Stimulated activated CD4-positive, alpha-beta T cell treated with anti-CD3 and anti-CD28 coated beads, Interleukin-15, amount 100 ng/mL, for 1 hour (primary cell): ENCODE measurements at places on chromosomes 1 and 21.

DNA sequence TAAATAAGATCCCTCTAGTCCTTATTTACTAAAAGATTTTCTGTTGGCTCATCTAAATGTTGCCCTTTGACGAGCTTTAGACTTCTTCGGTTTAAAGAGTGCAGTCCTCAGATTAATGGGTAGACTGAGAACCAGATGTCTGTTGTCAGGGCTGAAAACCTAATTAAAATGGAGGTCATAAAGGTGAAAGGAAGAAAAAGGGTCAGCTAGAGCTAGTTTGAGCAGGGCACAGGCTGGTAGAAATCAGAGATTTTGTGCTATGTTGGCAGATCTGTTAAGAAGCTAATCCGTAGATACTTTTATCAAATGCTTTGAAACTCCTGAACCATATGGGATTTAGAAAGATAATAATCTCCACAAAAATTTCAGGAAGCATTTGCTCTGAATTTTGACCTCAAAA is 959.0 kb downstream of the PLA2G4A start:
- no peak for DNase-seq

DNA sequence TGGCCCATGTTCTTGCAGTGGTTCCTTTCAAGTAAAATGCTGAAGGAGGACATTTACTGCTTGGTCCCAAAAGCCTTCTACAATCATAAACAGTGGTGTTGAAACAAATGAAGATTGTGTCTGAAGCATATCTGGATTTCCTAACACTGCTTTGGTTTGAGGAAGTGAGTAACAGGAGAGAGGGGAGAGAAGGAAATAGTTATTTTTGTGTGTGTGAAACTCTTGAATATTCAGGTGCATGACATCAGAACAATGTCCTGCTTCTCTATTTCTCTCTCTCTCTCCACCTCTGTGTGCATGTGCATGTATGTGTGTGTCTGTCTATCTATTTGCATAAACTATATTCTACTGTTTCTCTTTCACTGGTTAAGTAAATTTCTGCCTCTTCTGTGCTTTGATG is 61.4 kb upstream of the TNFSF18 start:
- no peak for DNase-seq

- no peak for DNase-seq
Observed at GRCh38 chr1:100387657-100388350, 35.5 kb downstream of the CDC14A start.

DNA sequence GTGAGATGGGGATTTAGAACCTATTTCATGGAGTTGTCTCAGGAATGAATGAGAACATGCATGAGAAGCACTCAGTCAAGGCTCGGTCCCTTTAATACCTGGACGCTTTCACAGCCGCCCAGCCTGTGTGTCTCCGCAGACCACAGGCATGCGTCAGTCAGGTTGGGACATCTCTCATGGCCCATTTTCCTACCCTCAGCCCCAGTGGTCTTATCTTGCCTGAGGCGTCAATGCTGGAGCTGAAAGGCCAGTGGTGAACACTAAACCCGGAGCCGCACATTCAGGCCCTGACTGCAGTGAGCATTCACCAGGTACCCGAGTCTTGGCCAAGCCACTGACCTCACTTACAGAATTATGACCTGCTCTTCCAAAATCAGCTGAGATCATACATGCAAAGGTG is 263.2 kb upstream of the RAB4A start:
- DNase-seq = no peak

GRCh38 chr1:21573971-21574465 is 64.8 kb downstream of the ALPL start:
- DNase-seq = no peak

- DNase-seq = no peak
Observed at GRCh38 chr1:25564777-25565574, 21.6 kb downstream of the LDLRAP1 start.

DNA sequence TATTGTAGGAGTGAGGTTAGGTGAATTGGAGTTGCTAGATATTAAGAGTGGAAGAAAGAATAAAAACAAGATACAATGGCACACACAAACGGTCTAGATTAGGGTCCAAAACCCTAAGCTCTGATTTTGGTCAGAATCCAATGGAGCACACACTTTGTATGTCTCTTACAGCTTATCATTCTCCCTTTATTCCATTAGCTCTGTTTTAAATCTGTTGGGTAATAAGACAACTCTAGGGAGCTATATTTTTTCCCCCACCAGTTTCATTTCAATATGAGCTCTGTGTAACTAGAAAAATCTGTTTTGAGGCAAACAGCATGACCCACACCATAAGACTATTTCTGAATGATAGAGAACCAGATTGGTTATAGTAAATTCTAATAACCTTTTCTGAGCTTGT is 465.6 kb downstream of the ADGRL2 start:
- DNase-seq = no peak

DNA sequence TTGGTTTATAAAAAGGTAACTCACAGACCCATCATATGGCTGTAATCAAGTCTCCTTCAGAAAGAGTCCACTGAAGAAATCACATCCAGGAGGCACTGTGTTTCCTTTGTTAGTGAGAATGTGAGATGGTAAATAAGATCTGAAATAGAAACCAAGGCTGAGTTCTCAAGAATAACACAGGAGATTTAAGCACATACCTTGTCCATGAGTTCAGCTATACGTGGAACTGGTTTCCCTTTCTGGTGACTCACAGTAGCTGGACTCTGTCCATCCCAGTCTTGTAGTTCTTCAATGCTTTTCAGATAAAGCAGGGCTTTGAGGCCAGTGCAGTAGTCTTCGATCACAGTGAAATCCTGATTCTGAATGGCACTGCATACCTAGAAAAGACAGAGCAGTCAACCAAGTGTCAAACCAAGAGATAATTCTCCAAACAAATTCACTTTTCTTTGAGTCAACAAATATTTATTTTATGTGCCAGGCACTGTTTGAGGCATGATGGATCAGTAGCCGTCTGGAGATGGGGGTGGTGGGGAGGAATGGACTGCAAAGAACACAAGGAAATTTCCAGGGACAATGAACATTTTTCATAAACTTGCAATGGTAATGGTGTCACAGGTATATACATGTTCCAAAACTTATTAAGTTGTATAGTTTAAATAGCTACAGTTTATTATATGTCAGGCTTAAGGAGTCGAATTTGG is 471.4 kb downstream of the PTBP2 start:
- DNase-seq = no peak

- DNase-seq = no peak
Observed at GRCh38 chr1:15707239-15707925, 23.3 kb downstream of the PLEKHM2 start.

DNA sequence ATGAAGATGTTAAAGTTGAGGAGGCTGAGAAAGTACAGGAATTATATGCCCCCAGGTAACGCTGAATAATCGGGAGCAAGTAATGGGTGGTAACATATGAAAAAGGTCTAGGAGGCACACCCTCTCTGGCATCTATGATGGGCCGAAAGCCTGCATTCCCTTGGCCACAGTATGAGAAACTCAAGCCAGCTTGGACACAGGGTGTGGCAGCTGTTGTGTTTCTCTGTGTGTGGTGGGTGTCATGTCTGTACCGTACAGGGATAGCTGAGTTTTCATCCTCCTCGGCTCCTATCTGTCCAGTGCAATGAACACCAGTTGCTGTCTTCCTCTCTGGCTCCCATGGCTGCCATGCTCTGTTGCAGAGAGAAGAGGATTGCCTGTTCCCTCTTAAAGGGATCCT is 32.9 kb downstream of the NBPF3 start:
- no peak for DNase-seq

GRCh38 chr1:96374076-96374762 is 347.4 kb upstream of the PTBP2 start:
- no peak for DNase-seq

- no peak for DNase-seq
Observed at GRCh38 chr1:46453449-46453848, 36.2 kb upstream of the DMBX1 start.

GRCh38 chr1:243246916-243247315 is 8.2 kb downstream of the CEP170 start:
- DNase-seq = no peak
